NCI-H1417 treated with DMSO at 0.1 percent for 48 hours (cell line): ENCODE measurements at places on chromosomes 1 and 21.

GRCh38 chr1:15994590-15995351 lies 9.3 kb upstream of the SRARP start:
- no peak for DNase-seq

- DNase-seq, result no peak
These were observed 3.4 kb upstream of the CHD5 start for GRCh38 chr1:6183520-6183989.

- no peak for DNase-seq
These were observed 27.7 kb downstream of the STYXL2 start for GRCh38 chr1:167121375-167122120.

- DNase-seq, result no peak
These were observed 203.9 kb upstream of the CACYBP start for GRCh38 chr1:174795806-174796205.

DNA sequence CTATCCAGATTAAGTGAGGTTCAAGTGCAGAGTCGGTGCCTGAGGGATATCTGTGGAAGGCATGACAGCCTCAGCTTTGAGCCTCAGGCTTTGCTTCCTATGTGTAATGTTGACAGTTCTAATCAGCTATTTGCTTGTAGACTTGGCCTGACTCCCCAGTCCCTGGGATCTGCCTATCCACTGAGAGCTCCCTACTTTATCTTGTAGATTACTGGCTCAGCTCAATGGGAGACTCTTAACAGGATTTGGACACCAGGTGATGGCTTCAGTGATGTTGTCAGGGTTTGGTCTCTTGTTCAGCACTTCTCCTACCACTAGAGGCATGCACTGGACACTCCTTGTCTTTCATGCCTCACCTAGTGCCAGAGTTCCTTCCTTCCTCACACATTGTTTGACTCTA lies 126.6 kb upstream of the BEND5 start:
- no peak for DNase-seq

DNA sequence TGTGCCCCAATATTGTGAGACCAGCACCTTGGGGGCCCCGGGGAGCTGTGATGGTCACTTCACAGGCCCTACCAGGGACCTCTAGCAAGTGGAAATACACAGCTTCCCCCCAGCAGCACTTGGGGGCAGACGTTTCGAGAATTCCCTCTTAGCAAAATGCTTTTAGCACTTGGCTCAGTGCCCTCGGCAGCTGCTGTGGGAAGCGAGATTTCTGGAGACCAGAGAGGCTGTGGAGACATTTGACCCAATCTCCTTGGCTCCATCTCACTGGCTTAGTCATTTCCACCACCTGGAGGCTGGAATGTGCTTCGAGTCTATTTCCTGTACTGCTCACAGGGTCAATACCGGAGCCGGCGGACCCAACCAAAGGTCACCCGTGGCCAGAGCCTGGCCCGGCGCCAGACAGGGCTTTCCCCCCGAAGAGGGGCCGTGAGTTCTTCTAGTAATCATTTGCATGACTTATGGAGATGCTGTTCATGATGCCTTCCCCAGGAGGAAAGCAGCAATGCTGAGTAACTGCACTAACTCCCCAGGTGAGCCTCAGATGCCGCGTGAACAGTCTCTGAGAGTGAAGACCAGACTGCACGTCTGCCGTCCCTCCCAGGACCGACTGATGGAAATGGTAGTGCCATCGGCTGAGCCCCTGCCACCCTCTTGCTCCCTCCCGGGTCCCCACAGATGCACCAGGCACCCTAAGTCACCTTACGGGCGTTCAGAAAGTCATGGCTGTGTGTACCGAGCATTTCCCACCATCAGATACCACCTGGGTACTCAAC lies 4.4 kb upstream of the C2CD2 start:
- DNase-seq, result no peak

GRCh38 chr1:156821801-156822200 lies 5.2 kb upstream of the SH2D2A start:
- DNase-seq, result no peak
